ENCODE measurements at places on chromosomes 1 and 21. TPM values are rescaled to one million over a fixed set of nuclear protein-coding genes. Genes with fewer than 3 reads are reported as not detected.

- no peak for DNase-seq
Measured at GRCh38 chr1:198283222-198283621, 126.4 kb downstream of the NEK7 start.

DNA sequence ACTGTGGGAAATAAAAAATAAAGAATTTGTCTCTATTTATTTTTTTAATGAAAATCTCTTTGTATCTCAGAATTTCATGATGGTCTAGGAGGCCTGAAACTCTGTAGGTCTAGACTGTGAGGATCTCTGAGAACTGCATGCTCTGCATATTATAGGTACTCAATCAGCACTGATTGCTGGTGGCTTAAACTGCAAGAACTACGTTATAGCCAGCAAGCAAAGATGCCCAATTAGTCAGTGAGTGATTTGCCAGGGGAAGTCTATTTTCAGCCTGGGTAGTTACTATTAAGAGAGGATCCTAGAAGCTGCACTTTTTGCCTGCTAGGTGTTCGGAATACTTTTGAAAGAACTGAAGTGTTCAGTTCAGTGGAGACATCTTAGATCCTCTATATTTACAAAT, 87.4 kb downstream of the GPR52 start:
- no peak for DNase-seq

DNA sequence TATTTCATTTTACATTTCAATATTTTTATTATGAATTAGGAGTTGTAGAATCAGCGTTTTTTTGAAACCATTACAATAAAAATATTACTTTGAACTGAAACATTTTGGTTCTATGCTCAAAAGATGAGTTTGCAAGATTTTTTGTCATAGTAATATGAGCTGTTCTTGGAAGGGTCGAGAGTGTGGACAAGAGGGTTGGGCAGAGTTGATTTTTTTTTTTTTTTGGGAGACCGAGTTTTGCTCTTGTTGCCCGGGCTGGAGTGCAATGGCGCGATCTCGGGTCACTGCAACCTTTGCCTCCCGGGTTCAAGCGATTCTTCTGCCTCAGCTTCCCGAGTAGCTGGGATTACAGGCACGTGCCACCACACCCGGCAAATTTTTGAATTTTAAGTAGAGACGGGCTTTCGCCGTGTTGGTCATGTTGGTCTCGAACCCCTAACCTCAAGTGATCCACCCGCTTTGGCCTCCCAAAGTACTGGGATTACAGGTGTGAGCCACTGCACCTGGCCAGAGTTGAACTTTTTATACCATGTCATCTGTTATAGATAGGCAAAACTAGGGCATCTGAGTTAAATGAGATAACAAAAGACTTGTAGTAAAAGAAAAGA, 3.3 kb downstream of the CACYBP start:
- no peak for DNase-seq

GRCh38 chr1:206451134-206451686, 19.1 kb upstream of the IKBKE start:
- no peak for DNase-seq

HSPG2 gene
- 82.3 TPM for total RNA-seq

Data from SJCRH30 (cell line).